Anterior cingulate cortex (tissue), 58 donors: ENCODE measurements at places on chromosomes 7 and 10.

- no peak for DNase-seq
Measured at GRCh38 chr10:119595676-119596515, 868 bp downstream of the TIAL1 start.

DNA sequence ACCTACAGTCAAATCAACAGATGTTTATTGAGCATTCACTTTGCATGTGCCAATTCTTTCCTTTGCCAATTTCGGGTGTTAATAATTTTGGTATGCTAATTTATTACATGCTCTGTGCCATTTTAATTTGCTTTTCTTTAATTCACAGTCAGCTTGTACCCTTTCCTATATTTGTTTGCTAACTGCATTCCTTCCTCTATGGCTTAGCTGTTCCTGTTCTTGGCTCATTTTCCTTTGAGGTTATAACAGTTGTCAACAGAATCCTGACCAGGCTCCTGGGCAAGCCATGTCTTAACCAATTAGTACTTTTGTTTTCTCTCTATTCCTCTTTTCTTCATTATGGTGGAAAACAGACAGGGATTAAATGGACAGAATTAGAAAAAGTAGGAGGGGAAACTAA lies 73.6 kb upstream of the RPA3 start:
- no peak for DNase-seq

DNA sequence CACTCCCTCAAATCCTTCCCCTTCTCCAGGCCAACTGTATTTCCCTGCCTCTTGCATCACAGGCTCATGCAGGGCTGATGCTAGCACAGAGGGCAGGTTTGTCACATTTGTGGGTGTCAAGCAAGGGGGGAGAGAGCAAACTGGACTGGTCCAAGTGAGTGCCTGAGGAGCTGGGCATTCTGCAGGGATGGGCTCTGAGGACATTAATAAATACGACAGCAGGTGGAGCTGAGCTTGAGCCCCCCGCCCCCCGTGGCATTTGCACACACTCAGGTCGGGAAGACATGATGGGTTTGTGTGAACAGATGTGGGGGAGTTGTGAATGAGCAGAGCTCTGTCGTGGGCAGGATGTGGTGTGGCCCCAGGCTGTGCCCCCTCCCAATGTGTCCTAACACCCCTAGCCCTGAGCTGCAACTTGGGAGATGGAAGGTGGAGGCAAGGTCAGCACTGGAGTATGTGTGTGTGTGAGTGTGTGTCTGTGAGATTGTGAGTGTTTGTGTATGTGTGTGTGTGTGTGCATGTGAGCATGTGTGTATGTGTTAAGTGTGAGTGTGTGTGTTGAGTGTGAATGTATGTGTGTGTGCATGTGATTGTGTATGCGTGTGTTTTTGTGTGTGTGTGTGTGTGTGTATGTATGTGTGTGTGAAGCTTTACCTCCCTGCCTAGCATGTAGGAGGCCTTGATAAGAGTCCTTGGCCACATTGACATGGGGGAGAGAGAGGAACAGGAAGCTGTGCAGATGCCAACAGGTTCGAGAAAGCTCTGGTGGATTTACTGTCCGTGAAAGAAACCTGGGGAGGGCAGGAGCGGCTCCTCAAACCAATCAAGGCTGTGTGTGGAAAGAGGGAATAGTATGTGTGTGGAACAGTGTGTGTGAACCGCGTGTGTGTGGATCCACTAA lies 9.1 kb downstream of the RASSF4 start:
- DNase-seq, result no peak

GRCh38 chr7:49523870-49524269 lies 249.6 kb upstream of the VWC2 start:
- no peak for DNase-seq

- DNase-seq, result no peak
Measured at GRCh38 chr10:37700886-37701780, 156.3 kb downstream of the ZNF248 start.

DNA sequence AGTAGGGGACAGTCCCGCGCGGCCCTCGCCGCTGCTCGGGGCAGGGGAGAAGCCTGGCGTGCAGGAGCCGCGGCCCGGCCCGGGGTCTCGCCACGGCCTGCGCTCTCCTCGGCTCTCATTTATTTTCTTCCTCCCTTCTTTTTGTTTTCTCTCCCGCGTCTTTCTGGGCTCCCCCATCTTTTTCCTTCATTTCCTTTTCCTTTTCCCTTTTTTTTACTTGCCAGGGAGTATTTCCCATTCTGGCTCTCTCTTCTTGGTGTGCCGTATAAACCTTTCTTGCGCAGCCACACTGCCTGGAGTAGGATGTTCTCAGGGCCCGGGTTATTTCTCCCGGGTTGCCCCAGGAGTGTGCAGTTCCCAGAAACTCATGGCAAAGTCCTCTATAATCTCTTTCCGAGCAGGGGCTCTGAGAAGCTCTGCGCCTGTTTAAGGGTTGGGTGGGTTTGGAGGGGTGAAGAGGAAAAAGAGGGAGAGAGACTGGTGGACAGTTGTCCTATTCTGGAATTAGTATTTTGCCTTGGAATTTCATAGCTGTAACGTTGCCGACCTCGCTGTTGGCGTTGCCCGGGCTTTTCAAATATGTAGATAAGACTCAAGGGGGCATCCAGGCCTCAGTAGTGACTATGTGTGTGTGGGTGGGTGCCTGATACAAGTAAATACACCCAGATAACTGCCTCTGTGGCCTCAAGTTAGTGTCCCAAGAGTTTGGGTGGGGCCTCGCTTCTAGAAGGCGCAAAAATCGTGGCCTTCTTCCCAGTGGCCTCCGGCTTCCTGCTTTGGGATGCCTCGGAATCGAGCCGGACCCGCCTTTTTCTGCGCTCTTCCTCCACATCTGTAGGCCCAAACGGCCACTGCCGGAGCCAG lies 4.3 kb upstream of the ZNF503 start:
- DNase-seq, result no peak

DNA sequence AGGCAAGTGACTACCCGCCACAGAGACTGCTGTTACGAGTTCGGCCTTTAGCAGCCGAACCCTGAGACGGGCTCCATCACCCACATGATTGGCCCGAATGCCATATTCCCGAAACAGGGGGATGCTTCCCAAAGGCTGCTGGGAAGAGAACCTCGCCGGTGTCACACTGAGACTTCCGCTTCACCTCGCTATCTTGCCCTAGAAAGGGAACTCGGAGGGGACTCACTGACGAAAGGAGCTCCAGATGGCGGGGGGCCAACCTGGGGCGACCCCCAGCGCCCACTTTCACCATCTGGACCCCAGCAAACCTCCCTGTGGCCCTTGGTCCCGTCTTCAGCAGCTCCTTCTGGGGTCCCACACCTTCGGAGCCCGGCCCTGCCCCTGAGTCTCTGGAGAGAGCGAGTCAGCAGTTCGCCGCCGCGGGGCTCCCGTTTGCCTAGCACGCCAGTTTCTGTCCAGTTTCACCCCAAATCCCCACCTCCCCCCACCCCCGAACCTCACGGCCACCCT lies 529 bp downstream of the HPS1 start:
- no peak for DNase-seq

- no peak for DNase-seq
Measured at GRCh38 chr10:87658321-87658795, 1.3 kb upstream of the PAPSS2 start.

DNA sequence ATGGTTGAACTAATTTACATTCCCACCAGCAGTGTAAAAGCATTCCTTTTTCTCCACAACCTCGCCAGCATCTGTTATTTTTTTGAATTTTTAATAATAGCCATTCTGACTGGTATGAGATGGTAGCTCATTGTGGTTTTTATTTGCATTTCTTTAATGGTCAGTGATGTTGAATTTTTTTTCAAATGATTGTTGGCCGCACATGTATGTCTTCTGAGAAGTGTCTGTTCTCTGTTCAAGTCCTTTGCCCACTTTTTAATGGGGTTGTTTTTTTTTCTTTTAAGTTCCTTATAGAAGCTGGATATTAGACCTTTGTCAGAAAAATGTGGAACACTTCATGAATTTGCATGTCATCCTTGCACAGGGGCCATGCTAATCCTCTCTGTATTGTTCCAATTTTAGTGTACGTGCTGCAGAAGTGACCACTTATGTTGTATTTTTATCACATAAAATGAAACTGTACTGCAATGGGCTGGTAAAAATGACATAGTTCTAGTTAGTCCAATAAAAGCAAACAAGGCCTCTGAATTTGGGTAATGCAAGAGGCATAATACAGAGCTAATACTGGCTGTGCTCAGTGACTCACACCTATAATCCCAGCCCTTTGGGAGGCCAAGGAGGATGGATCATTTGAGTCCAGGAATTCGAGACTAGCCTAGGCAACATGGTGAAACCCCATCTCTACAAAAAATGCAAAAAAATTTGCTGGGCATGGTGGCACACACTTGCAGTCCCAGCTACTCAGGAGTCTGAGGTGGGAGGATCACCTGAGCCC lies 70.3 kb downstream of the ABI1 start:
- no peak for DNase-seq

DNA sequence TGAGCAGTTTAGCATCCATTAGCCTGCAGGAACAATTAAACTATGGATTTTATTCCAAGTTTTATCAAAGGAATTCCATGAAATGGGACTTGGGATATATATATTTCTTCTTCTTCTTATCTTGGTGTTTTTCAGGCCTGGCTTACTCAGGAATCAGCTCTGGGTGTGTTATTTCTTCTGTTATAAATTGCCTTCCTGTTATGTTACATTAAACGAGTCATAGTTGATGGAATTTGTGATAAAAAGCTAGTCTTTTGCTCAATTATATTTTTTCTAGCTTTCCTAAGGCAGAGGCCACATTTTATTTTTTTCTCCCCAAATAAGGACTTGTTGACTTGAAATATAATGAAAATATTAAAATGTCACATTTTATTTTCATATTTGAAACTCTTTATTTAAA lies 141.3 kb downstream of the EPC1 start:
- DNase-seq, result no peak

DNA sequence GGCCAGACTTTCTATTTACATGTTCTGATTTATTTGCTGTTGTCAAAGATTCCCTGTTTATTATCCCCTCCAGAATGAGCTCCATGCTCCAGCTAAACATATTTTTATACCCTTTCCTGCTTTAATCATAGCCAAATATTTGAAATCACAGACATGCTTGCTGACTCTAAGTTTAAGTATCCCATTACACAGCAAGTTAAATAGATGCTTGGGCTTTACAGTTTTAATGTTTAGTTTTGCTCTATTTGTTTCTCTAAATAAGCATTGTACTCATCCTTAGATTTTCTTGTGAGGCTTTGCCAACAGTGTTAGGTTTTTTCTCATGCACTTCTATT lies 196.8 kb downstream of the TAX1BP1 start:
- DNase-seq, result no peak

DNA sequence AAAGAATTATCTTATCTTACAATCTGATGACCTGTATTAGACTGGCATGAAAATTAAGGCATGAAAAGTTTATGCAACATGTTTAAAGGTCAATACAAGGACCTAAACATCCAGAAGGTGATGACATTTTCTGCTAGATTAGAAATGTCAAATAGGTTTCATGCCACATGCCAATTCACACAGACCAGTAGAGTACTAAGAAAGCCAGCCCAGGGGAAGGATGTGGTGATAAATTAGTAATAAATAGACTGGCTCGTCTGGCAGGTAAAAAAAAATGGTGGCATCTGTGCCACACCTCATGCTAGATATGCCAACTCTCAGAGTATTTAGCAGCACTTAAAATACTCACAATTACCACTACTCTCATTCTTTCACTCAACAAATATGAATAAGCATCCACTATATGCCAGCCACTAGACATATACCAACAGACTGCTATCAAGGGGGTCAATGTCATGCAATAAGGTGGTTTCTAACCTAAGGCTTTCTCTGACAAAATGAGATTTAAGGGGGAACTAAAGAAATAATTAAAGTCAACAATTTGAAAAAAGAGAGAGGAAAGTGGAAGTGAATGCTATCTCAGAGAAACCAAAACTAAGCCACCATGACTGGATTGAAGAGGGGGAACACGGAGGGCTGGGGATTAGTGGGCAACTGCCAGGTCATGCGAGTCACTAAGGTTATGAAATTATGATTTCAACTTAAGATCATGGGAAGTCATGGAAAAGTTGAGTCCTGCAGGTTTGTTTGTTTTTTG lies 83.5 kb downstream of the SGMS1 start:
- DNase-seq, result no peak

GRCh38 chr7:68438016-68438415 lies 1160.3 kb upstream of the AUTS2 start:
- no peak for DNase-seq

- DNase-seq, result no peak
Measured at GRCh38 chr7:132742189-132742612, 165.9 kb upstream of the PLXNA4 start.

DNA sequence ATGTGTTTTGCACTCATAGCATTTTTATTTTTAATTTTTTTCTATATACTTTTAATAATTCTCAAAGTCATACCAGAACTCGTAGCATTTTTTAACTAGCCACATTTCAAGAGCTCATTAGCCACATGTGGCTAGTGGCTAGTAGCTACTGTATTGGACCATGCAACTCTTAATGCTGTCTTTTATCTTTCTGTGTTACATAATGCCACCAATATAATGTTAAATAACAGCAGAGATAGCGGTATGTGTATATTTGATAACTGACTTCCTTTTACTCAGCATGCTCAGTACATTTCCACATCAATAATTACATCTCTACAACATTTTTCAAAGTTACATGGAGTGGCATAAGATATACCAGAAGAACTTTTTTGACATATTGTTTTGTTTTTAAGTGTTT lies 91.4 kb downstream of the CDK13 start:
- DNase-seq, result no peak

GRCh38 chr10:28530751-28531150 lies 2.2 kb upstream of the WAC start:
- DNase-seq, result no peak

DNA sequence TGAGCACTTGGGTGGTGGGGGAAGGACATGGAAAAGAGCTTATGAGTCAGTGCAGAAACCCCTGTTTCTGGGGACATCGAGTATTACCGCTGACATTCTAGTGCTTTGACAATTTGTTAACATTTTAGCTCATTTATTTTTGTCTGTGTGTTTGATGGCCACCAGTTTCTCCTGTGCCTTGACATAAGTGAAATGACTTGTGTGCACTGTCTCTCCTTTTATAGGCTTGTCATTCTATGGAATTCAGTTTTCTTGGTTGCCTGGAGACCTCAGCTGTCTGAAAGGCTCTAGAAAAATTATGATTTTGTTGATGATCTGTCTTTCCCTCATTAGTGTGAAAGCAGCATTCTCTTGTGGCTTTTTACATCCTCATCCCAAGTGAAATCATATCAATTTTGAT lies 190.0 kb upstream of the SMIM30 start:
- no peak for DNase-seq

- DNase-seq, result no peak
Measured at GRCh38 chr7:33849971-33850559, 55.3 kb upstream of the BMPER start.

GRCh38 chr10:47325303-47326291 lies 3.3 kb downstream of the GDF2 start:
- DNase-seq, result no peak

- no peak for DNase-seq
Measured at GRCh38 chr10:24853661-24854060, 98.7 kb downstream of the PRTFDC1 start.
